ENCODE measurements at places on chromosomes 6 and 20. TPM values are rescaled to one million over a fixed set of nuclear protein-coding genes. Genes with fewer than 3 reads are reported as not detected.

- no peak for DNase-seq
Measured at GRCh38 chr6:138035070-138035469, 72.1 kb downstream of the PERP start.

GRCh38 chr6:98033617-98034016 lies 750.6 kb upstream of the MMS22L start:
- DNase-seq: no peak

DNA sequence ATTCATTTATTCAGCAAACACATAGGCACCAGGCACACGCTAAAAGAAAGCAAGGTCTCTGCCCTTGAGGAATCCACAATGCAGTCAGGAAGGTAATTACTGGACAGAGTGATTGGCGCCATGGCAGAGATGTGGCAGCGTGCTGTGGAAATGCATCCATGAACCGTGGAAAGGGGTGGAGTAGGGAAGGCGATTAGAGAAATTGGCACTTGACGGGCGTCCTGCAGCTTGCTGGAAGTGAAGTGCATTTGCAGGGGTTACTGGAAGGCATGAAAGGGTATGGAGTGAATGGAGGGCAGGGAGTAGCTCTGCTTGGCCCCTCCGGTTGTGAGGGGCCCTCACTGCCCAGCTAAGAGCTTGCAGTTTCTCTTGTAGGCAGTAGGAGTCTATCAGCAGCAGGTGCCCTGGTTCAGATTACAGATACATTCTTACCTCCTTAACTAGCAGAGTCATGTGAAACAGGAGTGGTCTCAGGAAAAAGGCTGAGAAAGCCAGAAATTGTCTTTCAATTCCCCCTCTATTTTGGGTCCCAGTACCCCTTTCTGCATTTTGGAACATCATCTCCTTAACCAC lies 122.5 kb upstream of the TIAM2 start:
- DNase-seq: no peak

GRCh38 chr20:20856306-20856705 lies 143.9 kb upstream of the RALGAPA2 start:
- DNase-seq: no peak

- peak; percentile 95 for DNase-seq
Measured at GRCh38 chr20:49936153-49937026, at the start of gene RNF114. TSS of gene RNF114 (plus strand) at chr20:49936397. CDS start at chr20:49936413, 16 bp downstream.

GRCh38 chr6:32895006-32895345 lies 41.0 kb downstream of the PSMB9 start:
- DNase-seq: no peak

- DNase-seq: no peak
Measured at GRCh38 chr6:139758209-139758611, 383.8 kb upstream of the CITED2 start.

GRCh38 chr6:36404164-36404563 lies 16.7 kb upstream of the ETV7 start:
- no peak for DNase-seq

DNA sequence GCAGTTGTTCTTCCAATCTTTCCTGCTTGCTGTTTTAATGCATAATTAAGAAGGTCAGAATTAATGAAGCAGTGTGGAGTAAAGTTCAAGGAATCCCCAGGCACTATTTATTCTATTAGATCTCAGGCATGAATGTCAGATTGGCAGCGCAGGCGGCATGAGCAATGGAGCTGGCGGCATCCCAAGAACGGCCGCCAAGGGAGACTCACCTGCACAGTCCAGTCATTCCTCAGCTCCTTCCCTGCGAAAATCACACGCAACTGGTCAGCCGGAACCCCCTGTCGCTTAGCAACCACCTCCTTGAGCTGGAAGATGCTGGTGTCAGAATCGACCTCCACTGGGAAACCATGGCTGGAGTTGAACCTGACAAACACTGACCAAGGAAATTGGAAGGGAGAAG lies 284.5 kb downstream of the PRKN start:
- no peak for DNase-seq

DNA sequence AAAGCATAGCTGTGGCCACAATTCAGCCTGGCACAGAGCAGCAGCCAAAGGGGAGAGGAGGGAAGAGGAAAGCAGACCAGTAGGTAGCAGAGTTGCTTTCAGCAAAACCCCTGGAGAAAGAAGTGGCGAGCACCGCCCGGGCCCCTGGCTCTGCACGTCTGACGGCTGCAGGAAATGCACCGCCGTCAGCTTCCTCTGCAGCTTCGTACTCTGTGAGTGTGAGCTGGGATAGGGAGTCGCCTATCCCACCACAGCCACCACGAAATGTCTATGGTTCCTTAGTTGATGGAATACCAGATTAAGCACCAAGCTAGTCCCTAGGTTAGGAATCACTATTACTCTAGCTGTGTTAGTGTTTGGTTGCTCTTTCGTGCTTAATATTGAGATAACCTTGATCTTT lies 79.9 kb upstream of the NAA20 start:
- no peak for DNase-seq

- no peak for DNase-seq
Measured at GRCh38 chr6:105034470-105034869, 77.6 kb downstream of the LIN28B start.

DNA sequence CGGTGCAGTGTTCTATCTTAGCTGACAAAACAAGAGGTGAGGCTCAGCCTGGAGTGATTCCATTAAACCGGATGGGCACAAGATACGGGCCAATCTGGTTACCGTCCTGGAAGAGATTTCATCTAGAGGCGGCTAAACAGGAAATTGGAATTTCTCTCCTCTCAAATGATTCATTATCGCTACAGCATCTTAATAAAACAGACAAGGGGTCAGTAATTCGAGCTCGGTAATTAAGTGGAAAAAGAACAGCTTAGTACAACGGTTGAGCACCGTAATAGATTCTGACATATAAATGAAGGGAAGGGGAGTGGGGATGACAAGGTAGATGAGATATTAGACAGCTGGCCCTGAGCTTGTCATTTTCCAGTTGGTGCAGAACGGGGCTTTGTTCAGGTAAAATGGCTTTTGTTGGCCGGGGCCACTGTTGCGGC lies 137.2 kb downstream of the EDN3 start:
- peak; percentile 48 for DNase-seq

- DNase-seq: no peak
Measured at GRCh38 chr6:108123481-108123929, 42.3 kb upstream of the NR2E1 start.

DNA sequence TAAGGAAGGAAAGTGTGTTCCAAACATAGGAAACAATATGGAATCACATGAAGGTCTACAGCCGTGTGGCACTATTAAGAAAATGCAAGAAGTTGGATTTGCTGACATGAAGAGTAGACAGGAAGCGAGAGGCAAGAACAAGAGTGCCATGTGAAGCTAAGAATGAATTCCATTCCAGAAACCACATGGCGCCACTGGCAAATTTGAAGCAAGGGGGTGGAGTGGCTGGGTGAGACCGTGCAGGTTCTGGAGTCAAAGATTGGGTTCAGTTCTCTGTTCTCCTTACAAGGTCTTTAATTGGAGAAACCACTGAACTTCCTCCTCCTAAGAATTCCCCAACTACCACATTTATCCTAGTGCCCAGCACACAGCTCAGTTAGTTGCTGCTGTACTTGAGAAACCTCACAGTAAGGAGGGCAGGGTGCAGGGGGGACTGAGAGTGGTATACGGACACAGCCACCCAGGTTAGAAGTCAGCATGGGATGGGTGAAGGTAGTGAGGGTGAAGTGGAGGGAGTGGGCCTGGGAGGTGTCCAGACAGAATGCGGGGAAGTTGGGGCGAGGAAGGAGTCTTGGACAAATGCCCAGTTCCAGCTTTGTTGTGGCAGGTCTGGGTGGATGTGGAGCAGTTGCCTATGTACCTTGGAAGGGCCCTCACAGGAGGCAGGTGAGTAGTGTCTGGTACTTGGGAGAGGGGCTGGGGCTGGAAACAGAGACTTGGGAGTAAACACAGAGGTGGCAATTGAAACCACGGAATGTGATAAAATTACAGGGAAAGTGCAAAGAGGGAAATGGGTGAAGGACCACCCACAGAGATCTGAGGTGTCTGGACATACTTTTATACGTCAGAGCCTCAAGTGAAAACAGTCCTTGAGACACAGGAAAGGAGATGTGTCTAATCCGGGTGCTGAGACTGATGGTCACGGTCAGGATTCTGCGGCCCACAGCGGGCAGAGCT lies 14.3 kb downstream of the LYRM4 start:
- peak; percentile 15 for DNase-seq

DNA sequence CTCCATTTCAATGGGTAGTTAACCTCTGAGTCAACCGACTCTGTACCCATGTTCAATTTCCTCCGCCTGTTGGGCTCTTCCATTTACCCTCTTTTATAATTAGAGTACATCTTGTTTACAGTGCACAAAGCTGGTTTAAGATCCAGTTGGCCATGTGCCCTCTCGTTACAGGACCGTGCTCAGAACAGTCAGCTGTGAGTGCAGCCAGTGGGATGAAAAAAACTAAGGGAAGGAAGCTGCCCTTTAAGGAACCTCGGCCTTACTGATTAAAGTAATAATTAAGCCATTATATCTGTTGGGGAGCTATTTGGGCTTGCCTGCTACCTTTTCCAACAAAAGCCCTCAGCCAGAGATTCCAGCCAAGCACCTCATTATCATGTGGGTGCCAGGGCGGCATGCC lies 68.8 kb downstream of the TMEM170B start:
- DNase-seq: no peak

MANEA gene
- 14.6 TPM for total RNA-seq

MCHR2 gene
- total RNA-seq: not detected

ENPP1 gene
- total RNA-seq: 20.5 TPM

SLC17A3 gene
- not detected for total RNA-seq

TSPO2 gene
- total RNA-seq: not detected

ZSCAN31 gene
- 4.3 TPM for total RNA-seq

TFAP2C gene
- 0.11 TPM for total RNA-seq

CTAGE9 gene
- total RNA-seq: not detected

TRAM2 gene
- 20.9 TPM for total RNA-seq
